Activated CD4-positive, alpha-beta T cell treated with anti-CD3 and anti-CD28 coated beads, Interleukin-10, Interleukin-2, amounts not matched to agents 100 ng/mL and 50 ng/mL, durations not matched to agents 16 hours and 8 hours (primary cell): ENCODE measurements at places on chromosomes 3 and 15.

GRCh38 chr3:140011611-140012277, 76.8 kb downstream of the CLSTN2 start:
- DNase-seq: no peak

GRCh38 chr3:64437131-64437530, 211.9 kb upstream of the PRICKLE2 start:
- no peak for DNase-seq

GRCh38 chr3:139267300-139268246, 76.2 kb upstream of the MRPS22 start:
- DNase-seq: no peak

DNA sequence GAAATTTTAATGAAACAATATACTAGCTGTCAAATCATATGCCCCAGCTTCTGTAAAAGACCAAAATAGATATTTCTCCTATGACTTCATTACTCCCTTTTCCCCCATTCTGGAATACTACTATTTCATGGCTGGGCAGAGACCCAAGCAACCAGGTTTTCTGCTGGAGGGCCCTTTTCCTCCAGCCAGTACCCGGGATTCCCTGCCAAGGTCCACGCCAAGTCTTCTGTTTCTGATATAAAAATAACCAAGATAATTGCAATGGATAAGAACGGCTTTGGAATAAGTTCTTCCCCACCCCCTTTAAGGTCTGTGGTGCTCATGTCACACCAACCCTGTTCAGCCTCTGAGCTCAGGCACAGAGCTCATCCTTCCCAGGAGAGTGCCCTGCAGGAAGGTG, 17.2 kb upstream of the NMNAT3 start:
- no peak for DNase-seq

- no peak for DNase-seq
Observed at GRCh38 chr3:19432669-19433068, 284.4 kb downstream of the KCNH8 start.

GRCh38 chr3:183260167-183260904, 7.3 kb downstream of the B3GNT5 start:
- no peak for DNase-seq

DNA sequence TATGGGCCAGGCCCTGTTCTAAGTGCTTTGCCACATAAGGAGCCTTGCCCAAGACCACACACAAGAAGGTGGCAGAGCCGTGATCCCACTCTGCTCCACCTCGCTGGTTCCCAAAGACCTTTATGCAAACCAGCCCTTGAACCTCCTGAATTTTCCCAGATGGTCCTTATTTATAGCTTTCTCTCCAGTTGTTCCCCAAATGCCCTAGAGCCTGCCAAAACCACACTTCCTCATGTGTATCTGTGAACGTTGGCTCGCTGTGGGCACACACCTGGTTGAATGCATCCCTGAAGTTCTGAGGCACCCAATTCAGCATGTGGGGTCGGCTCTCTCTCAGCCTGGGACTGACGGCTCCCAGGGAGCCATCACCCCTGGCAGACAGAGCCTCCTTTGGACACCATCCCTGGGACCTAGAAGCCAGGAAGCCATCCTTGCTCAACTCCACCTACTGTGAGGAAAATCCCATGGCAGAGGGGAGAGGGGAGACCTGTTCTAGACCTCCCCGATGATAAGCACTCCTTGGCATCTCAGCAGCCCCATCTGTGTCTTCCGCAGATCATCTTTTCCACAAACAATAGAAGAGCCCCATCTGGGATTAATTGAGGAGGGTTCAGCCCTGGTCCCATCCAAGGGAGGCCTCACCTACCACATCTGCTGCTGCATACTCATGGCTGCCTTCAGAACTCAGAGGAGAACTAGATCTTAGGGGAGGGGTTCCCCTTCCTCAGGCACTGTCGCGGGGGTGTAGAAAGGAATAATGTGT, 42.3 kb upstream of the LIMD1 start:
- DNase-seq: no peak

DNA sequence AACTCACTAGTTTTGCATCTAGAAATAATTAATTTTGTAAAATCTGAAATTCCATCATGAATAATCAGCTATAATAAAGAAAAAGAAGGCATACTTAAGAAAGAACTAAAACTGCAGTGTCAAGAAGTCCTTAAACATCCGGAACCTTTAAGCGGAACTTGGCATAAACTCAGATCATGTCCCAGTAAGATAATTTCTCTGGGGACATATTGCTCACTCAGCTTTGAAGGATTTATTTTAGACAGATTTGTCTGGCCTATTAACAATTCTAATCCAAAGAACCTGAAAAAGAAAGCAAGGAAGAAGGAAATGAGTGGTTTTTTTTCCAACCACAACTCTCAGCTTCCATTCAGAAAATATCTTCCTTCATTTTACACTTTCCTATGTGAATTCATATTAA, 850.3 kb downstream of the ROBO1 start:
- no peak for DNase-seq

DNA sequence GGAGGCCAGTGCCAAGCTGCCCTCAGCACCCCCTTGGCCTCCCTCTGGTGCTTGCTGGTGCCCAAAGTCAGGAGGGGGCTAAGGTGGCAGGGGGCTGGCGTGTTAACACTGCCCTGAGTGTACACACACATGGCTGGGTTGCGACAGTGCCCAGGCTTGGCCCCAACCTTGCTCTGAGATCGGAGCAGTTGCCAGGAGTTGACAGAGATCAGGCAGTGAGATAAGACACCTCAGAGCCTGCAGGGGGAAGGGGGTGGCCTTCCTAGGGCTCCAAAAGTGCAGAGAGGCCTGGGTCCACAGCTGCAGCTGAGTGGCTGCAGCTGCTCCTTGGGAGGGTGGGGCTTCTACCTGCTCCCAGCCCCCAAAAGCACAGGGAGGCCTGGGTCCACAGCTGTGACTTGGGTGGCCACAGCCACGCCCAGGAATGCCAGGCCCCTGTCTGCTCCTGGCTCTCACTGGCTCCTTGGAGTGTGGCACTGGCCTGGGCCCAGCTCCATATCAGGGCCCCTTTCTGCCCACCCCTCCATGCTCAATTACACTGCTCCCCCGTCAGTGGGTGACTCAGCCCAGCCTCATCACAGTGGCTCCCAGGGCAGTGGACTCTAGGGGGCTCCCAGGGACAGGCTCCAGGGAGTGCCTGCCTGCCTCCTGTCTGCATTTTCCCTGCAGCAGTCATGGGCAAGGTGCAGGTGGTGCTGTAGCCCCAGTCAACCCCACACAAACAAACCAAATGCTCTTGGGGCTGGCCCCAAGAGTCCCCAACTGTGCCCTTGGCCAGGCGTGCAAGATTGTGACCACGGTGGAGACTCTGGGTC, 56.4 kb upstream of the C15orf39 start:
- DNase-seq: no peak

DNA sequence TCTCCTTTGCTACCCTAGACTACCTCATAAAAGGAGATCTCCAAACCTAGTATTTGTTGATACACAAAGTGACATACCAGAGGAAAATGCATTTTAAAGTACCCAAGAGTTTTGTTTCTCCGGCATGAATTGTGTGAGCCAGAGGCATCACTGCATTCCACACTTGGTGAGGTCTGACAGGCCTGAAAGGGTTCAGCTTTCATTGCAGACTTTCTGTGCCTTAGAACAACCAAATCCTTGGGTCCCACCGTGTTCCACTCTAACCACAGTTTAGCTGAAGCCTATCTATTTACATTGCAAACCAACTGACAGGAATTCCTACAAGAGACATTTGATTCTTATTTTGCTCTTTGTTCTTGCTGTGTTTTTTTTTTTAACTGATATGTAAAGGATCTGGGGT, 21.0 kb upstream of the EID1 start:
- no peak for DNase-seq

DNA sequence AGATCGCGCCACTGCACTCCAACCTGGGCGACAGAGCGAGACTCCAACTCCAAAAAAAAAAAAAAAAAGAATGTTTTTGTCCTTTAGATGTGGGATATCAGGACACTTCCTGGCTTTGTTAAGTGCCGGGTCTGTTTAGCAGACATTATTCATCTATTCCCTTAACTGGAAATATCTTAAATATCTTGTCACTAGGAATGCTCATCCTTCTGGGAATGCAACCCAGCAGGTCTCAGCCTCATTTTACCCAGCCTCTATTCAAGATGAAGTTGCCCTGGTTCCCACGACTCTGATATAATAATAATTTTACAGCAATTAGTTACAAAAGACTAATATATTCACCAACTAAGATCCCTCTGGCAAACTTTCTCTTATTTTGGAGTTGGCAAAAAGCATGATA, 260.9 kb upstream of the SLITRK3 start:
- no peak for DNase-seq

- DNase-seq: no peak
Observed at GRCh38 chr3:17369973-17370372, 372.5 kb downstream of the TBC1D5 start.

DNA sequence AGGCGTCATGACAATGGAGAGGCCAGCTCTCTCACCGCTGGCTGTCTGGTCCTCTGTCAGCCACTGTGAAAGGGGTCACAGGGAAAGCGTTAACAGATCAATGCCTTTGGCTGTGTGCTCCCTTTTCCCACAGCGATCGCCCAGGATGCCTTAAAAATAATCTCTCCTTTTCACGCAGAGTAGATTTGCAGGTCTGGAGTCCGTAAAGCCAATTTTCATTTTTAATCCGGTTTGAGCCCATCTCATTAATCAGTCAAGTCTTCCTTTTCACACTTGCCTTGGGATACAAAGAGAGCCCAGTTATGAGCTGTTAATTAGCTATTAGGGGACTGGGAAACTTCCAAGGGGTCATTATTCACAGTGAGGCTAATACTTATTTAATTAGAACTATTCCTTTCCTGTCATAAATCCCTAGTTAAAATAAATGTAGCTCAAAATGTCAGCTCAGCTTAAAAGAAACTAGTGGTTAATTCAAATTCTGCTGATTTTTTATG, 104.3 kb upstream of the RASGRP1 start:
- DNase-seq: no peak

DNA sequence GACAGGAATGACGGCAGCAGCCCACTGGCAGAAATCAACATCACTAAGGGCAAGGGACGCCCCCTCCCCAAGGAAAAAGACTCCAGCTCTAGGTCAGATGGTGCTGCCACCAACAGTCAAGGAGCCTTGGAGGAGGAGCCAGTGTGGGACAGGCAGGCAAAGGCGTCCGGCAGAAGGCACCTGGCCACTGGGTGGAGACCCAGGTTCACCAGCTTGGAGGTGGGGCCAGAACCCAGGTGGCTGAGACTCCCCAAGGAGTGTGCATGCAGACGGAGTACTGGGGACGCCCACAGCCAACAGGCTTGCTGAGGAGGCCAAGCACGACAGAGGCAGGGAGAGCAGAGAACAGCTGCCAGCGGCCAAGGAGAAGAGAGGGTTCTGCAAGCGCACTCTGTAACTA, 35.2 kb downstream of the PTPN23 start:
- no peak for DNase-seq

DNA sequence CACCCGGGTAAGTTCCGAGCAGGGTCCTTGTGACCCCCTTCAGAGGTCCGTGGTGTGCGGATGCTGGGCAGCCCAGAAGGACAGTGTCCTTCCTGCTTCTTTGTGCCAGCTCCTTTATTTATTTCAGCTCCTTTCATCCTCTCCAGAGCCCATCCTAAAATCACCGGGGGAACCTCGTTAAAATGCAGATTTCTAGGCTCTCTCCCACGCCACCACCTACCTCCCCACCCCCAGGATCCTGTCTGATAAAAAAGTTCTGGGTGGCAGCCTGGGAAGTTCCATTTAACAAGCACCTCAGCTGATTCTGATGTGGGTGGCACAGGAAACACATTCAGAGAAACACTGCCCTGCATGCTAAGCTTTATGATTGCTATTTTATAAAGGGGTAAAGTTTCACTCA, 12.5 kb upstream of the IGF1R start:
- DNase-seq: no peak

GRCh38 chr15:64185146-64185911, 22.5 kb upstream of the PPIB start:
- DNase-seq: no peak

DNA sequence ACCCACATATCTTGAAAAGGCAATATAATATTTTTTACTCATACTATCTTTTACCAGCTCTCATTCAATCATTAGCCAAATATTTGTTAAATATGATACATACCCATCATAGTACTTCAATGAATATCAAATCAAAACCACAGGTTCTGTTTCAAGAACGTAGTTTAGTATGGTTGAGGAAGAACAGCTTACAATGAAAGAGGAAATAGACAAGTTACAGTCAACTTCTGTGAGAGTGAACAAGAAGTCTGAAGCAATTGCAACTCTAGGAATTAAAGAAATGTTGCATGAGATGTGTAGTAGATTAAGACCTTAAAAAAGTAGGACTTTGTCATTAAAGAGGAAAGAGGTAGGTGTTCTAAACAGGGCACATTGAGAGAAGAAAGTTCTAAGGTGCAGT, 9.3 kb downstream of the BCHE start:
- DNase-seq: no peak

GRCh38 chr3:129514110-129514509, 14.3 kb upstream of the RHO start:
- DNase-seq: no peak

DNA sequence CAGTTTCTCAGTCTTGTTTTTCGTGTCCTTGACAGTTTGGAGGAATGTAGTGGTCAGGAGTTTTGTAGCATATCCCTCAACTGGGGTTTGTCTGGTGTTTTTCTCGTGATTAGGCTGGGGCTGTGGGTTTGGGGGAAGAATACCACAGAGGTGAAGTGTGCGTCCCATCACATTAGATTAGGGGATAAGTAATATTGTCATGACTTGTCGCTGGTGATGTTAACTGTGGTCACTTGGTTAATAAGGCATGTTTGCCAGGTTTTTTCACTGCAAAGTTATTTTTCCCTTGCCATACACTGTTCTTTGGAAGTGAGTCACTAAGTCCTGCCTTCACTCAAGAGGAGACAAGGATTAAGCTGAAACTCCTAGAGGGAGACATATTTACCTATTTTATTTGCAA, 39.1 kb downstream of the PAK2 start:
- no peak for DNase-seq

- peak; percentile 28 for DNase-seq
Observed at GRCh38 chr15:22949074-22949547, 31.1 kb downstream of the CYFIP1 start.
